ENCODE measurements at places on chromosomes 5 and 9.
A peak's percentile ranks its signal among the peaks of the same experiment; 100 is the strongest.

GRCh38 chr9:88256216-88256615 is 117.9 kb upstream of the SPATA31C2 start:
- H3K27ac ChIP-seq: peak overlapping the region; percentile 57
- peaks cover 20% of the 10 kb centered on the region for H3K4me1 ChIP-seq
- H3K36me3 ChIP-seq: no peaks in the 10 kb centered on the region
- peak; percentile 65 for DNase-seq

DNA sequence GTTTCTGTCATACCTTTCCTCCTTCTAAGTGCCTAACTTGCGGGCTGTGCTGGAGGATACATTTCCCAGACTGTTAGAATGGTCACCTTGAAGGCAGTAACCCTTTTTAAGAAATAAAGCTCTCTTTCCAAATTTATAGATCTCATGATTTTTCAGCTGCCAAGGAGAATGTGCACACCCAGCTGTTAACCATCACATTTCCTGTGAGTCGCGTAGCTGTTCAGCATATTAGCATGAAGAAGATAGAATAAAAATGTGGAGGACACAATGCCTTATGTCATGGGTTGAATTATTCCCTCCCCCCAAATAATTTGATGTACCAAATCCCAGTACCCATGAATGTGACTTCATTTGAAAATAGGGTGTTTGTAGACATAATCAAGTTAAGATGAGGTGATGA is 729.4 kb downstream of the MTRR start:
- no peak overlapping the region for H3K4me3 ChIP-seq
- DNase-seq: no peak
- no peaks in the 10 kb centered on the region for H3K4me1 ChIP-seq
- H3K27ac ChIP-seq: no peak overlapping the region
- H3K27me3 ChIP-seq: peaks cover 65% of the 10 kb centered on the region

DNA sequence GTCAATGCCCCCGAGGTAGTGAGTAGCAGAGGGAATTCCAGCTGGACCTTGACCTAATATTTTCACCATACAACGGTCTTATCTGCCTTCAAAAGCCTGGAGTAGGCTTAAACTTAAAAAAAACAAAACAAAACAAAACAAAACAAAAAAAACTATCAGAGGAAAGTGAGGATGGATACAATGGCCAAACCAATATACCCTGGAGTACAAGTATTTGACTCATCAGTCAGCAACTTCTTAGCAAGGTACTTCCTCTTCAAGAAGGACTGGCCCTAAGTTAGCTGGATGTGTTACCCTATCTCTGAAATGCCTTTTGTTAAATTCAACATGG is 160.6 kb upstream of the GNA14 start:
- no peak overlapping the region for H3K4me3 ChIP-seq
- peak overlapping the region; percentile 46 for H3K27ac ChIP-seq
- no peak for DNase-seq
- 0 out of 2 replicates have a peak, but pooled peaks cover 4% of the 10 kb centered on the region for H3K36me3 ChIP-seq
- H3K27me3 ChIP-seq: no peaks in the 10 kb centered on the region

DNA sequence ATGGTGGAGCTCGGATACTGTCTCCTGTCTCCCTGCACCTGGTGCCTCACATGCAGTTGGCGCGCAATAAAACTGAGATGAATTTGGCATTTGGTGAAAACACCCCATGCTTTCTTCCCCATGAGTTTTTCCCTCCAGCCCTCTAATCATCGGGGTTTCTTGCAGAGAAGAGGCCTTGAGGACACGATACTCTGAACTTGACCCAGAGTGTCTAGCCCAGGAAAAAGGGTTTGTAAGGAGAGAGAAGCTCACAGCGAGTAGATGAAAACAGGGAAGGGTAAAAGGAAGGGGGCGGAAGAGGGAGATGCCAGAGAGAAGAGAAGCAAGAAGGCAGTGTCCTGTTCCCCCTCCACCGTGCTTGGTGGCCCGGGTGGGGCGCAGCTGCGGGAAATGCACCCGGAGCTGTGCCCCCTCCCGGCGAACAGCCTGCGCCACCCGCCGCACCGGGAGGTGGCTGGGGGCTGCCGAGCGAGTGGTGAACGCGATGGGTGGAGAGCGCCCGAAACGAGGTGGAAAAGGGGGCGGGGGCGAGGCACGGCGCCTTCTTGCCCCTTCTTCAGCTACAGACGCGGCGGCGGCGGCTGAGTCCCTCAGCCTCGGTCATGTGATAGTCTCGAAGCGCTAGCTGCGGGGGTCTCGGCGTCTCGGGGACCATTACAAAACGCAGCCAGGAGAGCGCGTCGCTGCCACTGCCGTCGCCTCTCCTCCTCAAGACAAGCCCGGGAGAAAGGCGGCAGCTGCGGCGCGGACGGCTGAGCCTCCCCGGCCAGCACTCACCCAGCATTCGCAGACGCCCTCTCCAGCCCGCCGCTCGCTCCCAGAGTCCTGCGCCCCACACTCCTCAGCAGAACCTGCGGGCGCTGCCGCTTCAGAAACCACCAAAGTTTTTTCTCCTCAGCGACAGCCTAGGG is 1.1 kb upstream of the FOXB2 start:
- no peaks in the 10 kb centered on the region for H3K4me1 ChIP-seq
- no peaks in the 10 kb centered on the region for H3K36me3 ChIP-seq
- H3K27ac ChIP-seq: no peak overlapping the region
- no peak overlapping the region for H3K4me3 ChIP-seq
- no peak for DNase-seq

GRCh38 chr5:96885518-96886338 is 9.4 kb downstream of the ERAP2 start:
- H3K4me3 ChIP-seq: no peak overlapping the region
- no peak overlapping the region for H3K27ac ChIP-seq
- H3K36me3 ChIP-seq: no peaks in the 10 kb centered on the region
- H3K27me3 ChIP-seq: no peaks in the 10 kb centered on the region
- no peak for DNase-seq
